ENCODE measurements at places on chromosomes 6 and 20. TPM values are rescaled to one million over a fixed set of nuclear protein-coding genes. Genes with fewer than 3 reads are reported as not detected.
A peak's percentile ranks its signal among the peaks of the same experiment; 100 is the strongest.

PDE7B gene
- polyA plus RNA-seq: 0.01 TPM

MATN4 gene
- not detected for polyA plus RNA-seq

KCNK16 gene
- polyA plus RNA-seq: not detected

BRPF3 gene
- polyA plus RNA-seq: 6.0 TPM

TEAD3 gene
- 11.1 TPM for polyA plus RNA-seq

MUCL3 gene
- polyA plus RNA-seq: not detected

TRAPPC3L gene
- polyA plus RNA-seq: 0.28 TPM

BEND6 gene
- polyA plus RNA-seq: 1.0 TPM

ADTRP gene
- polyA plus RNA-seq: 12.7 TPM

- no peak for DNase-seq
- H3K36me3 ChIP-seq: no peaks in the 10 kb centered on the region
- H3K27me3 ChIP-seq: no peaks in the 10 kb centered on the region
- no peak overlapping the region for H3K4me3 ChIP-seq
- H3K27ac ChIP-seq: no peak overlapping the region
Observed at GRCh38 chr6:69818223-69818930, 21.6 kb upstream of the LMBRD1 start.

- no peaks in the 10 kb centered on the region for H3K4me1 ChIP-seq
- no peak for DNase-seq
- H3K27me3 ChIP-seq: no peaks in the 10 kb centered on the region
- H3K36me3 ChIP-seq: no peaks in the 10 kb centered on the region
- no peak overlapping the region for H3K4me3 ChIP-seq
- no peak overlapping the region for H3K27ac ChIP-seq
Observed at GRCh38 chr6:82978362-82978945, 87.2 kb downstream of the UBE3D start.

- H3K36me3 ChIP-seq: no peaks in the 10 kb centered on the region
- DNase-seq: no peak
- no peak overlapping the region for H3K27ac ChIP-seq
- H3K4me3 ChIP-seq: no peak overlapping the region
- H3K27me3 ChIP-seq: no peaks in the 10 kb centered on the region
- H3K4me1 ChIP-seq: no peaks in the 10 kb centered on the region
Observed at GRCh38 chr6:72561629-72562028, 60.2 kb upstream of the KCNQ5 start.

- H3K27ac ChIP-seq: no peak overlapping the region
- no peaks in the 10 kb centered on the region for H3K27me3 ChIP-seq
- no peak overlapping the region for H3K4me3 ChIP-seq
- no peaks in the 10 kb centered on the region for H3K36me3 ChIP-seq
- H3K4me1 ChIP-seq: no peaks in the 10 kb centered on the region
Observed at GRCh38 chr20:32960849-32961731, 43.1 kb downstream of the SUN5 start.

GRCh38 chr20:41304002-41304401 is 13.5 kb downstream of the ZHX3 start:
- DNase-seq: no peak
- no peak overlapping the region for H3K27ac ChIP-seq
- H3K4me3 ChIP-seq: no peak overlapping the region
- H3K4me1 ChIP-seq: peaks cover 11% of the 10 kb centered on the region
- H3K27me3 ChIP-seq: no peaks in the 10 kb centered on the region

GRCh38 chr6:20153194-20153593 is 59.1 kb downstream of the MBOAT1 start:
- H3K4me1 ChIP-seq: no peaks in the 10 kb centered on the region
- DNase-seq: no peak
- no peak overlapping the region for H3K27ac ChIP-seq
- H3K4me3 ChIP-seq: no peak overlapping the region
- no peaks in the 10 kb centered on the region for H3K36me3 ChIP-seq

- no peak for DNase-seq
- H3K36me3 ChIP-seq: no peaks in the 10 kb centered on the region
- H3K4me1 ChIP-seq: no peaks in the 10 kb centered on the region
- H3K27ac ChIP-seq: no peak within 1 kb of the TSS
- H3K27me3 ChIP-seq: no peaks in the 10 kb centered on the region
Observed at GRCh38 chr6:29487660-29488059, at the start of gene MAS1L. Gene MAS1L (minus strand): TSS chr6:29487956. CDS start chr6:29487902, 54 bp downstream.

GRCh38 chr6:115796829-115797228 is 263.9 kb downstream of the FRK start:
- H3K27me3 ChIP-seq: no peaks in the 10 kb centered on the region
- H3K4me1 ChIP-seq: no peaks in the 10 kb centered on the region
- no peak for DNase-seq
- no peak overlapping the region for H3K4me3 ChIP-seq
- no peak overlapping the region for H3K27ac ChIP-seq

- no peaks in the 10 kb centered on the region for H3K36me3 ChIP-seq
- H3K27ac ChIP-seq: no peak overlapping the region
- peaks cover 31% of the 10 kb centered on the region for H3K4me1 ChIP-seq
Observed at GRCh38 chr6:56671651-56672461, 29.2 kb upstream of the DST start.

GRCh38 chr6:17729223-17730077 is 22.7 kb upstream of the NUP153 start:
- H3K36me3 ChIP-seq: no peaks in the 10 kb centered on the region
- H3K4me1 ChIP-seq: no peaks in the 10 kb centered on the region
- H3K4me3 ChIP-seq: no peak overlapping the region
- no peaks in the 10 kb centered on the region for H3K27me3 ChIP-seq
- DNase-seq: no peak

- H3K4me1 ChIP-seq: no peaks in the 10 kb centered on the region
- no peak overlapping the region for H3K4me3 ChIP-seq
- H3K27ac ChIP-seq: no peak overlapping the region
- no peaks in the 10 kb centered on the region for H3K27me3 ChIP-seq
- no peaks in the 10 kb centered on the region for H3K36me3 ChIP-seq
Observed at GRCh38 chr6:153623496-153623895, 415.5 kb upstream of the OPRM1 start.

- H3K36me3 ChIP-seq: peaks cover 1% of the 10 kb centered on the region
- H3K4me3 ChIP-seq: peak overlapping the region; percentile 83
- no peaks in the 10 kb centered on the region for H3K27me3 ChIP-seq
- no peak for DNase-seq
- H3K27ac ChIP-seq: peak overlapping the region; percentile 74
- H3K4me1 ChIP-seq: peaks cover 13% of the 10 kb centered on the region
Observed at GRCh38 chr6:31898383-31899011, 999 bp upstream of the EHMT2 start.

DNA sequence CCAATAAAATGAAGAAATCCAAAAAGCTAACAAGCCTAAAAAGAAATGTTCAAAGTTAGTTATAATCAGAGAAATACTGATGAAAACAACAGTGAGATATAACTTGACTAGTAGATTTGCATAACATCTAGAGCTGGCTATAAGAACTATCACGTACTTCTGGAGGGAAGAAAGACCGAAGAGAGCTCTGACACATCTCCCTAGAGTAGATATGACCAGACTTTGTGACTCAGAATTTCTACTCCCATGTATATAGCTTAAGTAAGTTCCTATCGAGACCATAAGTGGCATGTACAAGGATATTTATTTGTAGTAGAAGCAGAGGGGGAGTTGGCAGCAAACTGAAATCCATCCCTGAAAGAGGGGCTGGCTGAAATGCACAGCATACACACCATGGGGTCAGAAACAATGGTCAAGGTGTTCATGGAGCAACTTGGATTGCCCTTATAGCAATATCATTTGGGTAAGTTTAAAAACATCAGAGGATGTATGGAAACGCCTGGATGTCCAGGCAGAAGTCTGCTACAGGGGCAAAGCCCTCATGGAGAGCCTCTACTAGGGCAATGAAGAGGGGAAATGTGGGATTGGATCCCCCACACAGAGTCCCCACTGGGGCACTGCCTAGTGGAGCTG is 25.6 kb upstream of the IL17A start:
- no peak for DNase-seq
- no peaks in the 10 kb centered on the region for H3K36me3 ChIP-seq
- no peaks in the 10 kb centered on the region for H3K27me3 ChIP-seq
- H3K4me1 ChIP-seq: peaks cover 12% of the 10 kb centered on the region
- no peak overlapping the region for H3K27ac ChIP-seq
- no peak overlapping the region for H3K4me3 ChIP-seq

- DNase-seq: no peak
- no peaks in the 10 kb centered on the region for H3K27me3 ChIP-seq
- H3K4me1 ChIP-seq: peaks cover 21% of the 10 kb centered on the region
- no peak overlapping the region for H3K27ac ChIP-seq
- H3K4me3 ChIP-seq: no peak overlapping the region
- H3K36me3 ChIP-seq: no peaks in the 10 kb centered on the region
Observed at GRCh38 chr6:154649721-154650120, 83.5 kb upstream of the SCAF8 start.

- H3K27ac ChIP-seq: no peak overlapping the region
- no peak overlapping the region for H3K4me3 ChIP-seq
- H3K4me1 ChIP-seq: peaks cover 37% of the 10 kb centered on the region
- DNase-seq: no peak
Observed at GRCh38 chr6:46985943-46986342, 56.2 kb downstream of the ADGRF1 start.

DNA sequence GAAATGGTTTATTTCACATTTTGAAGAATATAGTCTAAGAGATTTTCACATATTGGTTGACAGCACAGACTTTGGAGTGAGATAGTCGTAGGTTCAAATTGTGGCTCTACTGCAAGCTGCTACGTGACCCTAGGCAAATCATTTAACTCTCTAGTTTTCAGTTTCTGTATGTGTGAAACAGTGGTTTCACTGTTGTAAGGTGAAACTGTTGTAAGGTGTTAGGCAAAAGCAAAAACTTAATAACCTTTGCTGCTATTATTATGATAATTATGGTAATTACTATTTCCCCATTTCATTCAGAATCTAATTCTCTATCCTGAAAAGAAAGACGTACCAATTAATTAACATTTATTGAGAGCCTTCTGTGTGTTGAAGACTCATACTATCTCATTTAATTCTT is 144.2 kb downstream of the REV3L start:
- no peak overlapping the region for H3K4me3 ChIP-seq
- no peaks in the 10 kb centered on the region for H3K36me3 ChIP-seq
- DNase-seq: no peak
- no peak overlapping the region for H3K27ac ChIP-seq
- H3K27me3 ChIP-seq: no peaks in the 10 kb centered on the region
- H3K4me1 ChIP-seq: no peaks in the 10 kb centered on the region

- no peaks in the 10 kb centered on the region for H3K4me1 ChIP-seq
- no peak for DNase-seq
- no peaks in the 10 kb centered on the region for H3K27me3 ChIP-seq
- no peaks in the 10 kb centered on the region for H3K36me3 ChIP-seq
- H3K4me3 ChIP-seq: no peak overlapping the region
Observed at GRCh38 chr6:14228571-14228970, 111.0 kb downstream of the CD83 start.

DNA sequence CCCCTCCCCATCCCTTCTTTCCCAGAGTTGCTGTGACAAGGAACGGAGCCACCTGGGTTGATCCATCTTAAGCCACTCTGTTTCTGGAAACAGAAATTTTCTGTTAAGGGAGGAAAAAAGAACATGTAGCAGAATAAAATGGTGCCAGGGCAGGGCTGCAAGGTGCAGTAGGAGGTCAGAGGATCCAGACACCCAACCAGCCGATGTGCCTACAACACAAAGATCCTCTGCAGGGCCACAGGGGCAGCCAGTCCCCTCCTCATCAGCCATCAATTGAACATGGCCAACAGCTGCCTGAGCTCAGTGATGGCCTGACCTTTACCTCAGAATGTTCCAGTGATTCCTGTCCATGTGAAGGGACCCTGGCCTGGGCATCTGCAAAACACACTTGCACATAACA is 11.9 kb downstream of the MDFI start:
- no peaks in the 10 kb centered on the region for H3K27me3 ChIP-seq
- DNase-seq: no peak
- peaks cover 51% of the 10 kb centered on the region for H3K36me3 ChIP-seq
- H3K27ac ChIP-seq: no peak overlapping the region
- H3K4me3 ChIP-seq: no peak overlapping the region
- no peaks in the 10 kb centered on the region for H3K4me1 ChIP-seq

GRCh38 chr6:101365181-101365580 is 28.3 kb upstream of the GRIK2 start:
- no peaks in the 10 kb centered on the region for H3K36me3 ChIP-seq
- no peaks in the 10 kb centered on the region for H3K4me1 ChIP-seq
- no peak overlapping the region for H3K4me3 ChIP-seq
- H3K27me3 ChIP-seq: no peaks in the 10 kb centered on the region
- no peak for DNase-seq

DNA sequence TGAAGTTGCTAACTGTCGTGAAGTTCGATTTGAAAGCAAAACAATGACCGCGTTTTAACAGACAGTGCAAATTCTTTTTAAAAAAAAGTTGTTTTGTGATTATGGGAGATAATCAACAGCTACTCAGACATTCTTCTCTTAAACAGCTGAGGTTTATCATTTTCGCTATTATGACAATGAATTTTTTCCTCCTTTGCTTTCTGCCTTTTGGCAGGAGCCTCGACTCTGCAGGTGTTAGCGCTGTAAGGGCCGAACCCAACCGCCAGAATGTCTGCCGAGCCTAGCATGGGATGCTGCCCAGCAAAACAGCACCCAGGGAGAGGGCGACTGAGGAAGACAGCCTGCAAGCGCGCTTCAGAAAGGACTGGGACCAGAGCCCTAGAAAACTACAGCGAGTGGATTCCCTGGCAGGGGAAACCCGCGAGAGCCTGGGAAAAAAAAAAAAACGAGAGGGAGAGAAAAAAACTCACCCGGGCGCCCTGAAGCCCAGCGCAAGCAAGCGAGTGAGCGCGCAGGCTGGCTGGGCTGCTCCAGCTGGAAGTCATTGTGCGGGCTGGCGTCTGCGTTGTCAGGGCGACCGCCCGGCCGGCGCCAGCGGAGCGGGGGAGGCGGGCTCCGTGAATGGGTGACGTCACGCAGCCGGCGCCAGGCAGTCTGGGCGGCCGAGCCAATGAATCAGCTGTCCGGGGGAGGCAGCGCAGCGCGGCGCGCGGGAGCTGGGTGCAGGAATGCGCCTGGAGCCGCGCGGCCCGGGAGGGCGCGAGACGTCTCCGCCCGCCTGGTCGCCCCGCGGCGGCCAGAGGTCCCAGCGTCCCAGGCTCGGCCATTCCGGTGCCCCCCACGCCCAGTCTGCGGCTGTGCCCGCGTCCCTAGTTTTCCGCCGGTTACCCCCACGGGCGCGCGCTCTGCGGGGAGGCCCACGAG is 32.7 kb upstream of the ID4 start:
- DNase-seq: peak; percentile 17
- no peak overlapping the region for H3K27ac ChIP-seq
- no peaks in the 10 kb centered on the region for H3K36me3 ChIP-seq
- peak overlapping the region; percentile 68 for H3K4me3 ChIP-seq

- peaks cover 6% of the 10 kb centered on the region for H3K36me3 ChIP-seq
- no peaks in the 10 kb centered on the region for H3K27me3 ChIP-seq
- no peak overlapping the region for H3K4me3 ChIP-seq
Observed at GRCh38 chr6:132811276-132811675, 3.1 kb upstream of the RPS12 start.

Measured in keratinocyte (primary cell).